Occipital lobe (tissue), 3 donors: ENCODE measurements at places on chromosomes 6 and 20.

GRCh38 chr20:54688476-54688875 is 213.1 kb downstream of the DOK5 start:
- DNase-seq: no peak

DNA sequence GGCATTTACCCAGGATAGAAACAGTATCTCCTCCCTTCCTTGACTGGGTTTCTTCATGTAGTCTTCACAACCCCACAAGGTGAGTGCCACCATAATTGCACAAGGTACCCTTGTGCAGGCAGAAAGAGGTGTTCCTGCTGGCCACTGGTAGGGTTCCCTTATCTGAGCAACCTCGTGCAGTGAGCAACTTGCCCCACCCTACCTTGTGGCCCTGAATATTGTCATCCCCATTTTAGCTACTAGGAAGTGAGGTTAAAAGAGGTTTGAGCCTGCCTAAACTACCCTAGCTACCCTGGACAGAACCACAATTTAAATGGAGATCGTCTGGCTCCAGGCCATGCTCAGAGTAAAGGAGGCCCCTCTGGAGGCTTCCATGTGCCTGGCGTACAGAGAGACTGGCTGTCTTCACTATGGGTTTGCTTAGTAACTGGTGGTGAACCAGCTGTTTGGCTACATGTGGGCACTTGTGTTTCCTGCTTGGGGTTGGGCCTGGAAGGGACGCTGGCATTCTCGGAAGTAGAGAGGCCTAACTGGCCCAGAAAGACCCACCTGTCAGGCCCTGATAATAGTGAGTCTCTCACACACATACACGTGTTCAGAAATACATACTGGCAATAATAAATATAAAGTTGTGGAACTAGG is 148.8 kb downstream of the LRFN2 start:
- DNase-seq: no peak

GRCh38 chr6:74598462-74599393 is 607.1 kb downstream of the COL12A1 start:
- no peak for DNase-seq

GRCh38 chr20:58504566-58504965 is 10.6 kb downstream of the APCDD1L start:
- no peak for DNase-seq

- DNase-seq: no peak
Observed at GRCh38 chr20:62062661-62063314, 2.9 kb downstream of the TAF4 start.

DNA sequence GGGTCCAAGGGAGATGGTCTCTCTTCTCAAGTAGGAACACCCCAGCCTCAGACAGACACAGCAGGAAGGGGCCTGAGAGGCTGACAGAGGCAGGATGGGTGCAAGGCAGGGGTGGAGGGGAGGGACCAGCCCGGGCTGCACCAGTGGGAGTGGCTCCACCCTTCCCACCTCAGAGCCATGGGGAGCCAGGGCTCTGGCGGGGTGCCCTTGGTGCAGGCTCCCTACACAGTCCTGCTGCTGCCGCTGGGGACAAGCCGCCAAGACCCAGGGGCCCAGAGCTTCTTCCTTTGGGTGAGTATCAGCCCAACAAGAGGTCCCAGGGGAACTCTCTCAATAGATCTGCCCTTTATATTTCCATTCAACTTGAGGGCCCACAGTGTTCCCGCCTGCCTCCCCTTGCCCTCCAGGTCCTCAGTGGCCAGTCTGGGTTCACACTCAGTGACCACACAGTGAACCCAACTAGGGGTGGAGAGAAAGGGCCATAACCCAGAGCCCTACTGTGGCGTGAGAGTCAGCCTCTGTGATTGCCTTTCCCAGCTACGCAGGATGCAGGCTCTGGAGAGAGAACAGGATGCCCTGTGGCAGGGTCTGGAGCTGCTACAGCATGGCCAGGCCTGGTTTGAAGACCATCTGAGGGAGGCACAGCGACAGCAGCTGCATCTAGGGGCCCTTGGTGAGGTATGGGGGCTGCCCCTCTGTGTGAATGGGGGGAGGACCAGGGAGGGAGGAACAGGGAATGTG is 592 bp downstream of the SAPCD1 start:
- DNase-seq: no peak

DNA sequence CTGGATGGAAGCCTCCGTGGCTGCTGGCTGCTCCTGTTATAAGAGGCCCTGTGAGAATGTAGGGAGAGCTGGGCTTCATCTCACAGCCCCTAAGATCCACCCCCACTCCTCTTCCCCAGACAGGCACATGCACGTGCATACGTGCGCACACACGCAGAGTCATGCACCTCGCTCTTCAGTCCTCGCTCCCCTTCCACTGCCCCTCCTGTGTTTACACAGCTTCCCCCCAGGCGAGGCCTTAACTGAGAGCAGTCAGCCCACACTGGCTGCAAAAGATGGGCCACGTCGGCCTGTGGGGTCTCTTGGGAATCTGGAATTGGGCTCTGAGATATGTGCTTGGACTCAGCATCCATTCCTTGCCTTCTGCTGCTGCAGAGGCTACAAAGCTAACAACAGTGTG is 35.2 kb upstream of the MLN start:
- no peak for DNase-seq

DNA sequence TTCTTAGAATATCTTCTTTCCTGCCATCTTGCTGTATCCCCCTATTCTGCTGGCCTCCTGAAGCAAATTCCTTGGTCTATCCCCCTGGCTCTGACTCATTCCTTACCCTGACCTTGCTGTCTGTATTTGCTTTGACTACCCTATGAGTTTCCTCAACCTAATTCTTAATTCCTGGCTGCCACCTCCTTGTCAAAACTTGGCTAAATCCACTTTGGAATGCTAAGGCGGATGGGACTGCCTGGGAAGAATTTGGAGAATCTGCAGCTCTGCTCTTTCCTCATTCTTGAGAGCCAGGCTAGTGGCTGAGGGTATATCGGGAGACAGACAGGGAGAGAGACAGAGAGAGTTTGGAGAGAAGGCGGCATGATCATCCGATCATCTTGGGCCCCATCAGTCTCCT is 24.4 kb downstream of the CAP2 start:
- no peak for DNase-seq

GRCh38 chr6:115896538-115897129 is 164.1 kb downstream of the FRK start:
- DNase-seq: no peak

DNA sequence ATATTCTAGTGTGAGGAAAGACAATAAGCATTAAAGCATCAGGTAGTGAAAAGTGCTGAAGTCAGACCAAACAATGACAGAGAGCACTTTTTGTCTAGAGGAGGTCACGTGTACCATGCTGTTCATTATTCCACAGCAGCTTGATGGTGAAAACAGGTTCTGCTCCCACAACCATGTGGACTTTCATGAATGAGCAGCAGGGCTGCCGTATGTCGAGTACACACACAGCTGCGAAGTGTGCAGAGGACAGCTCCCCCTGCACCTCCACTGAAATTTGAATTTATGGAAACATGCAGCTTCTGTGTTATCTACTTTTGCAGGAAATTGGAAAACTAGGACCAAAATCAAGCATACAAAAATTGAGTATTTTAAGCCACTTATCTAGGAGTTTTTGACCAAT is 85.3 kb downstream of the MAP7 start:
- DNase-seq: no peak

- no peak for DNase-seq
Observed at GRCh38 chr20:39943336-39943735, 745.7 kb downstream of the MAFB start.

DNA sequence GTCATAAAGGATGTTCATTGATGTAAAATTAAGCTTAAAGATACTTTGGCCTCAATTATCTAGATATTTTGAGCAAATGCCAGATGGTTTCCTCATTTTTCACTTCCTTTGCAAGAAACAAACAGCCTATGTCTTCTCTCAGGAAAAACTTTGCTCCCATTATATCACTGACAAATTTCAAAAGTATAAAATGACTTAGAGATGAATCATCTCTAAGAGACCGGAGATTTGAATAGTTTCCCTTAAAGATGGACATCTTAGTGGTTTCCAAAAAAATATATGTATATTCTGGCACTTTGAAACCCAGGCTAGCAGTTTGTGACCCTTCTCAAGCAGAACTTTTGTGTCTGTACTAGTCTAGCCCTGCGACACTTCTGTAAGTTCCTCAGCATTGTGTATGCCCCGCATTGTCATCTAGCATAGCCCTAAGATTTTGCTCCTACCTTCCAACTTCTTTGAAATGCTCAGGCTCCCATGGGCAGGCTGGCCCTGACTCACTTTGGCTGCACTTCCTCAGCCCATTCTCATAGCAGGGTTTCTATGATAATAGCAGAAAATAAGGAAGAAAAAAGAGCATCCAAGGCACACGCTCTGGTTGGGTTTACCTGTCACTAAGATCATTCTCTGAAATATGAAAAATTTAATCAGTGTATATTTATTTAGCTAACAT is 25.7 kb upstream of the POU3F2 start:
- no peak for DNase-seq
